Kidney tubule cell (primary cell): ENCODE measurements at places on chromosomes 11 and 22.

DNA sequence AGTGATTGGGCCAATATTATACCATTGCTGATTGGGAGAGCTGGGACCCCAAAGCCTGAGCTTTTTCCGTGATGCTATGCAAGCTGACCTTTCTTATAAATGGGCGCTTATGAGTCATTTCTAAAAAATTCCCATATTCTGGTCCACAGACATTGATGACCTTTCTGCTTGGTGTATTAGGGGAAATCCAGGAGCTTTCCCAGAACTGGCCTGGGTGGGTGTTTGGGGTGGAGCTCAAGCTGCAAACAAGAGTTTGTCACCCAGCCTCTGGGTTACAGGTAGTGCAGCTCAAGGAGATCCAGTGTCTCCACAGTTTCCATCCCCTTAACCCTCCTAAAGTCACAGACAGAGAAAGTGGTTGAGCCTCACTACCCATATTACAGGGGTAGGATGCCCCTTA lies 67.7 kb downstream of the CCDC81 start:
- DNase-seq: peak; percentile 53

GRCh38 chr11:96341211-96342013 lies 1.6 kb downstream of the MAML2 start:
- DNase-seq: peak; percentile 67

DNA sequence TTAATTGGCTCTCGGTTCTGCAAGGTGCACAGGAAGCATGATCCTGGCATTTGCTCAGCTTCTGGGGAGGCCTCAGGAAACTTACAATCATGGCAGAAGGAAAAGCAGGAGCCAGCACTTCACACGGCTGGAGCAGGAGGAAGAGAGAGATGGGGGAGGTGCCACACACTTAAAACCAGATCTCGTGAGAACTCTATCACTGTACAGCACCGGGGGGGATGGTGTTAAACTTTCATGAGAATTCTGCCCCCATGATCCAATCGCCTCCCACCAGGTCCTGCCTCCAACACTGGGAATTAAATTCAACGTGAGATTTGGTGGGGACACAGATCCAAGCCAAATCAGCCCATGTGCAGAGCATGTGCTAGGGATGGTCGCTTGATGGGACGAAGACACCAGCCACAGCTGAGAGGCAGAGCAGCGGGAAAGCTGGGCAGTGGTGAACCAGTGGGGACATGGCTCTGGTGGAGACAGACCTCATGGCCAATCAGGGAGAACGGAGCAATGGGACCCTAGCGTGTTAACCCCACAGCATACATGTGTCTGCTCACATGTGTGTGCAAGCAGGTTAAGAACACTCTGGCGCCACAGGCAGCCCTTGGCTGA lies 6.2 kb downstream of the TANGO2 start:
- no peak for DNase-seq

DNA sequence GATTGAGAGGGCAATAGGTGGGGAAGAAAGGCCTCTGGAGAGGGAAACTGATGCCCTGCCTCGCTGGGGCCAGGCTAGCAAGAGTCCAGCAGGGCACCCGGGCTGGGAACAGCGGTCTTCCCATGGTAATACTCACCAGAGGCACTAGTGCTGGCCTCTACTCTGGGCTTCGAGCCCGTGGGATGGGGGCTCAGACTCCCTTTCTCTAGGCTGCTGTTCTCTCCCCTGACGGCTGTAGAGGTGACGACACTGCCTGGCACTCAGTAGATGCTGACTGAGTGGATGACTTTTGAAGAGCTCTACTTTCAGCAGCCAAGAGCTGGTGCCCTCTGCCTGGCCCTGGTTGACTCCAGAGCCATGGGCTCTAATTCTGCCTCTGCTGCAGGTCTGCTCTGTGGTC lies 818 bp upstream of the C1QTNF4 start:
- DNase-seq: no peak

DNA sequence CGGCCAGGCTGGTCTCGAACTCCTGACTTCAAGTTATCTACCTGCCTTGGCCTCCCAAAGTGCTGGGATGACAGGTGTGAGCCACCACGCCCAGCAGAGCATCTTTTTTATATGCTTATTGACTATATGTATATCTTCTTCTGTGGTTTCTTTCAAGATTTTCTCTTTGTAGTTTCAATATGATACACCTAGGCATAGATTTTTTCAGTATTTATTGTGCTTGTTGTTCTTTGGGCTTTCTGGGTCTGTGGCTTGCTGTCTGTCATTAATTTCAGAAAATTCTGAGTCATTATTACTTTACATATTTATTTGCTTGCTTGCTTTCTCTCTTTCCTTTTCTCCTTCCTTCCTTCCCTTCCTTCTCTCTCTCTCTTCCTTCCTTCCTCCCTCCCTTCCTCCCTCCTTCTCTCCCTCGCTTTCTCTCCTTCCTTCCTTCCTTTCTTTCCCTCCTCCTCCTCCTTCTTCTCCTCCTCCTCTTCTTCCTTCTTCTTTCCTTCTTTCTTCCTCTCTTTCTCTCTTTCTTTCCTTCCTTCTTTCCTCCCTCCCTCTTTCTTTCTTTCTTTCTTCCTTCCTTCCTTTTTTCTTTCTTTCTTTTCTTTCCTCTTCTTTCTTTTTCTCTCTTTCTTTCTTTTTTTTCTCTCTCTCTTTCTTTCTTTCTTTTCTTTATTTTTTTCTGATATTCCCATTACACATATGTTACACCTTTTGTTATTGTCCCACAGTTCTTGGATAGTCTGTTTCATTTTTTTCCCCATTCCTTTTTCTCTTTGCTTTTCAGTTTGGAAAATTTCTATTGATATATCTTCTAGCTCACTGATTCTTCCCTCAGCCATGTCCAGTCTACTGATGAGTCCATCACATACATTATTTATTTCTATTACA lies 10.9 kb upstream of the DCHS1 start:
- DNase-seq: no peak

- peak; percentile 20 for DNase-seq
These were observed 511 bp downstream of the PKDREJ start for GRCh38 chr22:46262449-46263215.
